ENCODE measurements at places on chromosomes 1 and 21. TPM values are rescaled to one million over a fixed set of nuclear protein-coding genes. Genes with fewer than 3 reads are reported as not detected.
A peak's percentile ranks its signal among the peaks of the same experiment; 100 is the strongest.

DNA sequence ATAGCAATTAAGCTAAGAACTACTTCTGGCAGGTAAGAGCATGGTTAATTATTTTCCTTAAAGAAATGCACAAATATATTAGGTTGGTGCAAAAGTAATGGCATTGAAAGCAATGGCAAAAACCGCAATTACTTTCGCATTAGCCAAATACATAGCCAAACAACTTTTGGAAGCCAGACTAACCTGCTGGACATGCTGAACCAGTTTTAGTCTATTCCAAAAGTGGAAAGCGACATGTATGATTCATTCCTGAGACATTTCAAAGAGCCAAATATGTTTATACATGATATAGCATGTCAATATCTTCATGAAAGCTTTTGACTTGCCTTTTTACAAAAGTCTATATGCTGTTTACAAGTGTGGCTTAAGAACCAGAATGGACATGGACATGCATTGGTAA, 23.4 kb upstream of the DR1 start:
- no peak overlapping the region for H3K27ac ChIP-seq
- peaks cover 11% of the 10 kb centered on the region for H3K36me3 ChIP-seq
- no peak overlapping the region for H3K4me3 ChIP-seq
- H3K4me1 ChIP-seq = no peaks in the 10 kb centered on the region
- DNase-seq = no peak

The SLAMF6 gene
- 28.7 TPM for total RNA-seq

DNA sequence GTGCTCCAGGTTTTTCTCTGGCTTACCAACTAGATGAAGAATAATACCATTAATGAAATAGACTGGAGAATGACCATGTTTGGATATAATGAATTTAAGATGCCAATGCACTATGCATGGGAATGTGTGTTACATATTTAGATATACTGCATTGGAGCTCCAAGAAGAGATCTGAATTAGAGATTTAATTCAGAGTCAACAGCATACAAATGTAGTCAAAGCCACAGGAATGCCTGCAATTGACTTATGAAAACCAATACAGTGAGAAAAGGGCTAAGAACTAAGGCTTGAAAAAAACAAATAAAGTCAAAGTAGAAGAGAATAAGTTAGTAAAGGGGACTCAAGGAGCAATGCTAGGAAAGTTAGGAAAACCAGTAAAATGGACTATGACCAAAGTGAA, 59.1 kb downstream of the USP24 start:
- no peak for DNase-seq
- H3K4me1 ChIP-seq = peaks cover 12% of the 10 kb centered on the region
- H3K36me3 ChIP-seq = peaks cover 80% of the 10 kb centered on the region
- no peaks in the 10 kb centered on the region for H3K27me3 ChIP-seq
- H3K4me3 ChIP-seq = no peak overlapping the region

DNA sequence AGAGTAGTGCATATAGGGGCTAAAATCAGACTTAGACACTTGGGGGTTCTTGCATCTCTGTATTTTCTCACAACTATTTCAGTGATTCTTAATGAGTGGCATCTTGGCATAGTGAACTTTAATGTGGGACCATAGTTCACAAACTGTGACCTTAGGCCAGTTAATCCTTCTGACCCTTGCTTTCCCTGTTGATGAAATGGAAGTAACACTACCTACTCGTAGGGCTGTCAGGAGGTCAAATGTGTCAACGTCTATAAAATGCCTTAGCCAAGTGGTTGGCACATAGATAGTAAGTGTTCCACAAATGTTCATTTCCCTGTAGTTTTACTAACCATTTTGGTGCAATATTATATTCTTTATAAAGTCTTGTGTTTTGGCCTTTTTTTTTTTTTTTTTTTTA, 49.4 kb downstream of the DYRK1A start:
- no peak for DNase-seq
- no peak overlapping the region for H3K4me3 ChIP-seq
- no peaks in the 10 kb centered on the region for H3K27me3 ChIP-seq
- peaks cover 13% of the 10 kb centered on the region for H3K36me3 ChIP-seq

DNA sequence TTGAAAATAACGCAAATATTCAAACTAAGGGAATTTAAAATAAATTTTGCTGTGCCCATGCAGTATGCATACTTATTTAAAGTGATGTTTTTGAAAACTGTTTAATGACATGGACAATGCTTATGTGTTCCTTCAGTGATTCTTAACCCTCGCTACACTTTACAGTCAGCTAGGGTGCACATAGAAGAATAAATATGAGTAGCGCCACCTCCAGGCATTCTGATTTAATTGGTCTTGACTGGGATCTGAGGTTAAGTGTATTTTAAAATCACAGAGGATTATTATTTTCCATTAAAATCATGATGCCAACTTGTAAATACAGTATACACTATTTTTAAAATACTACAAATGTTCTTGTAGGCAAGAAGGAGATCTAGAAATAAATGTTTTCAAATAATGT, 373.5 kb upstream of the ADGRL4 start:
- no peaks in the 10 kb centered on the region for H3K36me3 ChIP-seq
- no peaks in the 10 kb centered on the region for H3K4me1 ChIP-seq
- H3K4me3 ChIP-seq = no peak overlapping the region
- no peaks in the 10 kb centered on the region for H3K27me3 ChIP-seq

The HSD3B2 gene
- not detected for total RNA-seq

GRCh38 chr1:5973771-5974170, 18.5 kb downstream of the NPHP4 start:
- no peak overlapping the region for H3K27ac ChIP-seq
- H3K36me3 ChIP-seq = no peaks in the 10 kb centered on the region
- no peak overlapping the region for H3K4me3 ChIP-seq
- DNase-seq = no peak
- no peaks in the 10 kb centered on the region for H3K27me3 ChIP-seq

DNA sequence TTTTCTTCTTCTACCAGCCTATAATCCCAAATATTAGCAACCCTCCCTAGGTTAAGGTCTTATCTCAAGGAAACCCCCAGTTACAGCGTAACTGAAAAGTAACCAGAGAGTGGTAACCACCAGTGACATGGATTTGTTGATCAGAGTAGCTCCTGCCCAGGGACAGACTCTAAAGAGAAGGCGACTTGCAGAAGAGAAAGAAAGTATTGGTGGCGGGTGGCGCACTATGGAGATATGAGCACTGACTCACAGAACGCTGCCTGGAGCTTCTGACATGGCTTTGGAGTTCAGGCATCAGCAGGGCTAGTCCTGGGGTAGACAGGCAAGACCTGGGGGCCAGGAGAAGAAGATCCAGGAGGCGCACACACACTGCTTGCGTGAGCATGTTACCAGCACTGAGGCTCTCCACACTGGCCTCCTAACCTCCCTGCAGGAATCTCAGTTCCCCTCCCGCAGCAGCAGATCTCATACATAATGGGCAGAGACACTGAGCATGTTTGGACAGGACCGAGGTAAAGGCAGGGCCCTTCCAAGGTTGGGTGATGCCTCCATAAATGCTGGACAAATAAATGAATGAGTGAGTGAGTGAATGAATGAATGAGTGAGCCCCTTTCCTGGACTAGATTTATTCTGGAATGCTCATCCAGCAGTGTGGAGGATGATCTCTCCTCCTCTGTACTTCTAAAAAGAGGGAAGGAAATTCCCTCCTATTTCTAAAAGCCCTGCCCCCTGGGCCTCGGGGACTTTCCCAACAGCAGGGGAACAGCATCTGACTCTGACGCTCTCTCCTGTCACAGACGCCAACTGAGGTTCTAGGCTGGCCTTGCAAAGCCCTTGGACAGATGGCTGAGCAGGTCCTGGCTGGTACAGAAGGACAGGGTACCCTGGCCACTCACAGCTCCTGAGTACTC, 175.5 kb downstream of the CLIC6 start:
- H3K27me3 ChIP-seq = no peaks in the 10 kb centered on the region
- H3K27ac ChIP-seq = peak overlapping the region; percentile 60
- peak overlapping the region; percentile 15 for H3K4me3 ChIP-seq
- peaks cover 49% of the 10 kb centered on the region for H3K36me3 ChIP-seq

All from activated B cell treated with CpG ODN at 0.5 μM for 24 hours (primary cell).